ENCODE measurements at places on chromosomes 3 and 15. TPM values are rescaled to one million over a fixed set of nuclear protein-coding genes. Genes with fewer than 3 reads are reported as not detected.

GRCh38 chr3:102810937-102811336 is 376.1 kb downstream of the ZPLD1 start:
- no peak for DNase-seq

GRCh38 chr15:44574734-44575133 is 37.8 kb downstream of the EIF3J start:
- no peak for DNase-seq

- DNase-seq = no peak
These were observed 198.5 kb downstream of the RSRC1 start for GRCh38 chr3:158308236-158308928.

GRCh38 chr3:22377421-22377820 is 626.4 kb upstream of the ZNF385D start:
- no peak for DNase-seq

Gene P2RY13
- 1.3 TPM for polyA plus RNA-seq

Gene CHRNA3
- polyA plus RNA-seq = 1.3 TPM
